ENCODE measurements at places on chromosomes 5 and 9. TPM values are rescaled to one million over a fixed set of nuclear protein-coding genes. Genes with fewer than 3 reads are reported as not detected.

- no peak for DNase-seq
These were observed 157.5 kb downstream of the DMRT2 start for GRCh38 chr9:1207686-1208085.

GRCh38 chr9:37953775-37954437 lies 50.0 kb upstream of the SLC25A51 start:
- no peak for DNase-seq

GRCh38 chr9:123336449-123336848 lies 19.5 kb upstream of the CRB2 start:
- DNase-seq, result no peak

Gene BARHL1
- not detected for total RNA-seq
